ENCODE measurements at places on chromosomes 4 and X.

DNA sequence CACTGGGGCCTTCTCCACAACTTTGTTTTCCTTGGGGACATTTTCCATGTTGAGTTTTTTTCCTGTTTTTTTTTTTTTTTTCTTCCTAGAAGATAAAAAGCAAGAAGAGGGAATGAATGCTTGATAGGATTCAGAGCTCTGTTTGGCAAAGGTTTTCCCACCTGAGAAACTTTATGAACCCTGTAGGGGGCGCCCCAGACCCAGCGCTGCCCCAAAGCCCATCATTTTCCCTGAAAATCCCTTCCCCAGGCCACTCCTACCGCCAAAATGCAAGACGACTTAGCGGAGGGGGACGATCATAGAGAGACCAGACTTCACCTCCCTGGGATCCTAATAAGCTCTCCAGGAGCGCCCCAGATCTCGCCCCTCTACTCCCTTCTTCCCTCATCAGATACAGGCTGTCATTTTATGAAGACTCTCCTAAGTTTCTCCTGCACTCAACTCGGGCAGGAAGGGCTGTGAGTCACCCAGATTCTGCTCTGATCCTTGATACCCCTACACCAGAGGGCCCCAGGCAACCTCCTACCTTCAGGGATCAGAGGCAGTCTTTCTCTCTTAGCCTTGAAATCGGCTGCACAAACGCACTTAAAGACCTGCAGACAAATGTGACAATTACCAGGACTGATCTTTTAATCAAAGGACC, 1.4 kb downstream of the BEX5 start:
- no peak for DNase-seq

DNA sequence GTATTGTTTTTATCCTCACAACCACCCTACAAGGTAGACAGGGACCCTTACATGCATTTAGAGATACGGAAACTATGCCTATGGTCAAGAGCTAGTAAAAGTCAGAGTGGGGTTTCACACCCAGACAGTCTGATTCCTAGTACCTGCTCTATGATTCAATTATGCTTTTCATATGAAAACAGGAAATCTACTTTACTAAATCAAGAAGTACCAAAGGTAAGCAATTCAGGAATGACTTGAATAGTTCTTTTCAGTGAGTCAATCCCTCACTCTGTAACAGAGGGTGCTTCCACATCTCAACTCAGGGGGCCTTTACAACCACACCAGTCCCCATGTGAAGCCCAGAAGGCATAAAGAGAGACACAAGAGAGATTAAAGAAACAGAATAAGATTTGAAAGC, 191.4 kb downstream of the PPP3CA start:
- DNase-seq: no peak

GRCh38 chr4:147923854-147924253, 192.0 kb downstream of the ARHGAP10 start:
- DNase-seq: no peak

- DNase-seq: no peak
Observed at GRCh38 chr4:21795091-21795490, 153.5 kb downstream of the KCNIP4 start.

- no peak for DNase-seq
Observed at GRCh38 chr4:122775987-122776836, 43.7 kb downstream of the BBS12 start.

GRCh38 chr4:8786166-8786565, 85.5 kb downstream of the HMX1 start:
- DNase-seq: no peak

DNA sequence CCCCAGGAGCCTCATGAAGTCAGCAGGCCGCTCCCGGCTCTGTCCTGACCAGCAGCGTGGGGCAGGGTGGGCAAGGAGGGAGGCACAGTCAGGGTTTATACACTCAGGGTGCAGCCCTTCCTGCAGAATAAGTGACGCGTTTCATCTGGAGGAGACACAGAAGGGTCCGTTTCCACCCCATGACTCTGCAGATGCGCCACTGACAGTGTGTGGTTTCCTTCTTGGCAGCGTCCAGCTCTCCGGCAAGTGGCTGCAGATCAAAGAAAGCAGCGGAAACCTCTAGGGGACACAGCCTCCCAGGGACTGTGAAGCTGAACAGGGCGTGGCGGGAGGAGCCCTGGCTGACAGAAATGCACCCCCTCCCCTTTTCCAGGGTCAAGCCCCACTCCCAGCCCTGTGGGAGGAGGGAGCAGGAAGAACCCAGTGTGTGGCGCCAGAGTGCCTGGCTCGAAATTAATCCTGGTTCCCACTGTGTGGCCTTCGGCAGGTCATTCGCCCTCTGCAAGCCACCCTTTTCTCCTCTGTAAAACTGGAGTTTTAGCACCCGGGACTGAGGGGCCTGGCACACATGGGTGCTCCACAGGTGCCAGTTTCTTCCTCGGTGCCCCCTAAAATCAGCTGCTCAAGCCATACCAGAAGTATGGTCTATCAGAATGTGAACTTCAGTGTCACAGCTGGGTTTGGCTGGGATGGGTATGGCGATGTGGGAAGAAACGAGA, 17.3 kb upstream of the TBC1D14 start:
- DNase-seq: peak; percentile 83

GRCh38 chrX:68043713-68044438, 389.4 kb downstream of the OPHN1 start:
- DNase-seq: no peak

DNA sequence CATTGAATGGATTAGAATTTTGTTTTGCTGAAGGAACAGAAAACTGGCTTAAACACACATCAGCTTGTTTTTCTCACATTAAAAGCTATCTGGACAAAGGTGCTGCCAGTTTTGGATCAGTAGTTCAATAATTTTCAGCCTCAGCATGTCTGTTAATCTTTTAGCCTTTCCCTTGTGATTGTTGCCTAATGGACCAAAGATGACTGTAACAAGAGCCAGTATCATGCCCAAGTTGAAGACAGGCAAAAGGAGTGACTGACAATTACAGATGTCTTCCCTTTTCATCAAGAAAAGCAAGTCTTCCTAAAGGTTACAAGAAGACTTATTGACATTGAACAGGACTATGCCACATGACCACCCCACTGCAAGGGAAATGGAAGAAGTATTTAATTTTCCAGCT, 419.7 kb downstream of the MAPK10 start:
- DNase-seq: no peak

DNA sequence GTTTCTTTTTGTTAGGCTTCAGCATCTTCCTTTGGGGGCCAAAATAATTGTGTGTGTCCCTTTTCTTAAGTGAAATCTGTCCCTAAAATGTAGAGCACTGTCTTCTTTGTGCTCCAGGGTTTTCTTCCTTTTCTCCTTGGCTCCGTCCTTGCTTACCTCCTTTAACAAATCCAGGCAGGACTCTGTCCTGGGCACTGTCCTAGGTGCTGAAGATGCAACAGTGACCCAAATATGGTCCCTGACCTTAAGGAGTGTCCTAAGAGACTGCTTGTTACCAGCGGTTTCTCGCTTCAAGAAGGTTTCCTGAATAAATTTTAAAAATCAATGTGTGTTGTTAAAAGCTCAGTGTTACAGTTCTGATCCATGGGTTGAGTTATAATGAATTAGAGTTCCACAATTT, 471.8 kb downstream of the KCNIP4 start:
- no peak for DNase-seq

- DNase-seq: no peak
Observed at GRCh38 chrX:9038244-9038643, 4.3 kb upstream of the FAM9B start.

DNA sequence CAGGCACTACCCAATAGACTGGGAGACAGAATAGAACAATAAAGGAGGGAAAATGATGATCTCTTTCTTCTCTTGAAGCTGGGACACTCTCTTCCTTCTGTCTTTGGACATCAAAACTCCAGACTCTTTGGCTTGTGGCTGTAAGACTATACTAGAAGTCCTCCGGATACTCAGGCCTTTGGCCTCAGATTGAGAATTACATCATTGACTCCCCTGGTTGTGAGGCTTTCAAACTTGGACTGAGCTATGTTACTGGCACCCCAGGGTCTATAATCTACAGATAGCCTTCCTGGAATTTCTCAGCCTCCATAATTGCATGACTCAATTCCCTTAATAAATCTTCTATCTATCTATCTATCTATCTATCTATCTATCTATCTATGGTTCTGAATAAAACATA, 294.2 kb upstream of the CT83 start:
- DNase-seq: no peak

DNA sequence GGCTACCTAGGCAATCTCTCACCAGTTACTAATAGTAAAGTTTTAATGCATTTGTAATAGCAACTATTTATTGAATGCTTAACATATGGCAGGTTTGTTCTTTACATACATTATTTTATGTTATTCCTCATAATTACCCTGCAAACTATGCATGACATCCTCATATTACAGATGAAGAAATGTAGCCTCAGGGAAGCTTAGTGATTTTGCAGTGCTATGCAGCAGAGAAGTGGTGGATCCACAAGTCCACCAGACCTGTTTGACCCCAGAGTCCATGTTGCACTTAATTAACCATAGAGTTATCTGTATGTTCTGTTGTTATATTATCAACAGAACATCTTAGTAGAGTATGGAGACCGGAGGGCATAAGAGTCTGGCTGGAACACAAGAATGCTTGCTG, 78.7 kb downstream of the TRPC5 start:
- DNase-seq: no peak

- DNase-seq: no peak
Observed at GRCh38 chrX:15499976-15500375, 631 bp upstream of the BMX start.

GRCh38 chr4:103626296-103626695, 93.5 kb downstream of the TACR3 start:
- DNase-seq: no peak

- DNase-seq: no peak
Observed at GRCh38 chr4:27428661-27429060, 568.0 kb downstream of the STIM2 start.

DNA sequence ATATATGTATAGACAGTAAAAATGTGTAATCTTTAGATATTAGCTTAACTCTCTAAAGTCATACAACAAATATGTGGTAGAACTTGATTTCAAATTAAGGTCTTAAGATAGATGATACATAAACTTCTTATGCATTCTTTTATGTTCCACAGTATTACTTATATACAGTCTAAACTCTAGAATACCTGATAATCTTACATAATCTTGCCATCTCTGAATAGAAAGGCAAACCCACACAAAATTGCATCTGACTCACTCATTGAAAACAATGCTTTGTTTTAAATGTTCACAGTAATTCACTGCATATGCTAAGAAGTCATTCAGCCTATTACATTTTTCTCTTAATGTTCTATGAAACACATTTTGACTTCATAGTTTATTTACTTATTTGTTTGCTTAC, 10.1 kb downstream of the SULT1B1 start:
- DNase-seq: no peak

GRCh38 chr4:6142511-6142910, 57.8 kb downstream of the JAKMIP1 start:
- no peak for DNase-seq

DNA sequence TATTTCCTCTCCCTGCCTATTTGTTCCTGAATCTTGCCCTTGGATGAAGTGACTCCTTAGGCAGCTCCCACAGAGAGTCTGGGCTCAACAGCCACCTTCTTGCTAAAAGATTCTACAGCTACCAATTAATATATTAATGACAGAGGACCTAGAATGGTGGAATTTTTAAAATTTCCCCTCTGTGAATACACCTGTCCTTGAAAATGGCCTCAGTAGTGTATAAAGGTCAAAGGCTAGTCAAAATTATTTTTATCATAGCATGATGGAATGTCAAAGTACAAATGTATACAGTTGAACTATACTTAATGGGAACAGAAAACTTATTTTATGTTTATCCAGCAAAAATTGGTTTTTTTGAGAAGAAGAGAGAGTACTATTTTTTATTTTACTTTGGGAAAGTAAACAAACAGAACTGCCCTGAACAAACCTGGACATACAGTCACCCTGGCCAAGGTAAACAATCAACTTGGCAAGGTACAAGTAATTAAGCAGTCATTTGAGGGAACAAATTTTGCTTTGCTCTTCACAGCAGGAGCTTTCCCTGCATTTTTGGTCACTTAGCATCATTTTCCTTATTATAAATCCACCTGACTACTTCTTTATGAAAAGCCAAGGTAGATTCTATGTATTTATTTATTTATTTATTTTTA, 250.8 kb downstream of the INPP4B start:
- no peak for DNase-seq

GRCh38 chr4:54730581-54730980, 72.8 kb downstream of the KIT start:
- DNase-seq: no peak

DNA sequence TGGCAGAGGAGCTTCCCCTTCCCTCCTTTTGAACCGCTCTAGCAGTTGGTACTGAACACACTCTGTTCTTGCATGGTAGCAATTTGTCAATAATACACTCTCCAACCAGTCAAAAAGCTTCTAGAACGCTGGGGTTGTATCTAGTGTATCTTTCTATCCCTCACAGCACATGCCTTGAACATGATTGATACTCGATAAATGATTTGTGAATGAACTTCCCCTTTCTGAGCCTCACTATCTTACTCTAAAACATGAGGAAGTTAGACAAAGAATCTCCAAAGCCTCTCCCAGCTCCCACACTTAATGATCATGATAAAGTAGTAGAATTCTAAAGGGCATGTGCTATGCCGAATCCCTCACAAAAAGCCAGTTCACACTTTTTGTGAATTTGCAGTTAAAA, 64.4 kb downstream of the DLG3 start:
- no peak for DNase-seq

DNA sequence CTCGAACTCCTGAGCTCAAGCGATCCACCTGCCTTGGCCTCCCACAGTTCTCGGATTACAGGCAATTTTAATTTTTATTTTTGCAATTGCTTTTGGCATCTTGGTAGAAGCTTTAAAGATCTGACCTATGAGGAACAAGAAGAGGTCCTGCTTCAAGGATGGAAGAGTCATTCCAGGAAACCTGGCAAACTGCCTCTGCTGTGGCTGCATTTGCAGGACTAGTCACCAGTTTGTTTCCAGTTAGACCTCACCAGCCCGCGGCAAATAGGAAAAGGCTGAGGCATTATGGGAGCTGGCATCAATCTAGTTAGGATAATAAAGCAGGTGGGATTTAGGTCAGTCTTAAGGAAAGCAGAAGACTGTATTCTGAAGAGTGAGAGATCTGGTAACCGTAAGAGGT, 51.9 kb upstream of the LAS1L start:
- DNase-seq: no peak

DNA sequence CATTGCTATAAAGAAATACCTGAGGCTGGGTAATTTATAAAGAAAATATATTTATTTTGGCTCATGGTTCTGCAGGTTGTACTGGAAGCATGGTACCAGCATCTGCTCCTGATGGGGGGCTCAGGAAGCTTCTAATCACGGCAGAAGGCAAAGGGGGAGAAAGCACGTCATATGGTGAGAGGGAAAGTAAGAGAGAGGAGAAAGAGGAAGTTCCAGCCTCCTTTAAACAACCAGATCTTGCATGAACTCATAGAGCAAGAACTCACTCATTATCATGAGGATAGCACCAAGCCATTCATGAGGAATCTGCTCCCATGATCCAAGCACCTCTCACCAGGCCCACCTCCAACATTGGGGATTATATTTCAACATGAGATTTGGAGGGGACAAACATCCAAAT, 125.0 kb upstream of the GRPR start:
- DNase-seq: no peak

GRCh38 chrX:71253253-71254091, 468 bp downstream of the ZMYM3 start:
- peak; percentile 15 for DNase-seq

GRCh38 chr4:54843106-54843505, 185.3 kb downstream of the KIT start:
- DNase-seq: no peak

GRCh38 chr4:54513204-54513603, 144.6 kb upstream of the KIT start:
- peak; percentile 45 for DNase-seq

GRCh38 chr4:138832563-138832962, 183.0 kb upstream of the NOCT start:
- no peak for DNase-seq

All from RCC 7860 (cell line).